ENCODE measurements at places on chromosomes 11 and 22. TPM values are rescaled to one million over a fixed set of nuclear protein-coding genes. Genes with fewer than 3 reads are reported as not detected.

The RAB36 gene
- 6.5 TPM for polyA plus RNA-seq

The CARNS1 gene
- polyA plus RNA-seq = 5.0 TPM

The UPK3A gene
- not detected for polyA plus RNA-seq

The OR52H1 gene
- not detected for polyA plus RNA-seq

The ART1 gene
- 0.24 TPM for polyA plus RNA-seq

DNA sequence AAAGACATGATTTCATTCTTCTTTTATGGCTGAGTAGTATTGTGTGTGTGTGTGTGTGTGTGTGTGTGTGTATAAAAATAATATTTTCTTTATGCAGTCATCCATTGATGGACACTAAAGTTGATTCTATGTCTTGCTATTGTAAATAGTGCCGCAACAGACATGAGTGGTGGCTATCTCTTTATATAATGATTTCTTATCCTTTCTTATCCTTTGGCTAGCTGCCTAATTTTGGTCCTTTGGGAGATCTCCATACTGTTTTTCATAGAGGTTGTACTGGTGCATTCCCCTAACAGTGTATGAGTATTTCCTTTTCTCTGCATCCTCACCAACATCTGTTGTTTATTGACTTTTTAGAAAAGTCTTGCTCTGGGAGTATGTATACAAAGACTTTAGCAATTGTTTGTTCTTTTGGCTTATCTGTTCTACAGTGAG lies 107.0 kb downstream of the STIM1 start:
- DNase-seq = no peak

DNA sequence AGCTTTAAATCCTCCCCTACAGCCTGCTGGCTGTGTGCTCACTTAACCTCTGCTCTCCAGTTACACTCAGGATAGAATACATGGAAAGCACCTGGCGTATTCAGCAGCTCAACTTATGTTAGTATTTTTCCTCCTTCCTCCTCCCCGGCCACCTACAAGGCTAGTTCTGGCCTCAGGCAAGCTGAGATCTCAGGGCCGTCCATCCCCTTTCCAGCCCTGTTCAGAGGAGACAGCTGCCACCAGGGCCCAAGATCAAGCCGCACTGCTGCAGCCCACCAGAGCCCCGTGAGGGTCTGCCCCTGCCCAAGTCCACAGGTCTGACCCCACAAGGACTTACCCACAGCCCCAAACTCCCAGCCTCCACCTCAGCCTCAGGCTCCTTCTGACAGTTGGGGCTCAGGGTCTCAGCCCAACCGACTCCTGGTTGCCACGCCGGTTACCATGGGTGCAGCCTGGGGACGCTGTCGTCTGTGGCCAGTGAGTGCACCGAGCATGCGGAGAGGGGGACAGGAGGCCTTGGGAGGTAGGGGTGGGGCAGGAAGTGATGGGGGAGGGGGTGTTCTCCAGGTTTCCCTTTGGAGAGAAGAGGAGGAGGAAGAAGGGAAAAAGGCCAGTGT lies at the start of gene C11orf16:
C11orf16 (minus strand) TSS at position 384 of the 617 bp plus-strand sequence. CDS start 639 bp downstream, outside the sequence.
- DNase-seq = no peak

DNA sequence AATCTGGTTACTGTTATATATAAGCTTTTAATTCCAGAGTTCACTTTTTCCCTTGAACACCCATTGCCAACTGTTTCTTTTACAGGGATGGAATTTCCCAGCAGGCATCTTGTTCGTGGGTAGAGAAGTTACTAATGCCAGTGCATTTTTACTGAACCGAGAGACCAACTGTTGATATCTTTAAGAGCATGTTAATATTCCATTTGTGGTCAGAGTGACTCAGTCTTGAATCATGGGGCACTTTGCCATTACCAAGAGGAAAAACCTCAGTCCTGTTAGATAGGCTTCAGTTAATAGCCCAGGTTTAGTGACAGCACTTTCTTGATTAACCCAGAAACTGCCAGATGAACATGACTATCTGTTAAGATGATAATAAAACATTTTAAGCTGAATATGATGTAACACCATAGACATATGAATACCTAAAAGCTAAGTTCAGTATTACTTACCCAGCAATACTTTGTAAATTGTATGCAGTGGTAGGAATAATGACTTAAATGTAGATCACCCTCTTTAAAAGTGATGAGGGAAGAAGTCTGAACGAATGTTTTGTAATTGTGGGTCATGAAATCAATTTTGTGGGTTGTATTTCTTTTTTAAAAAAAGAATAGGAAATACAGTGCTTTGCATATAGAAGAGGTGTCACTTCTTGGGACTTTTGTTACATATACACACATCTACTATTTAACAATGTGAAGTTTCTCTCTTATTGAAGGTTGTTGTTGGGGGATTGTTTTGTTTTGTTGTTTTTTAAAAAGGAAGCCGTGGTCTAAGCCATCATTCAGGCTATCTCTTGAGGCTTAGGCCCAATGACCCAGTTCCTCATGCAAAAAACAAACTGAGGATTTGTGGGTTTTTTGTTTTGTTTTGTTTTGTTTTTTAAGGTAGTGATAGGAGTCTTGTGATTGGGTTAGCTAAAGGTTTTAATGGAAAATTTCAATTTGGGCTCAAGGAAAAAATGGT lies 79.2 kb upstream of the GRIK4 start:
- no peak for DNase-seq

GRCh38 chr11:105670811-105671210 lies 60.9 kb downstream of the GRIA4 start:
- DNase-seq = no peak

- peak; percentile 63 for DNase-seq
Measured at GRCh38 chr11:63738720-63739360, 29.7 kb downstream of the ZFTA start.

DNA sequence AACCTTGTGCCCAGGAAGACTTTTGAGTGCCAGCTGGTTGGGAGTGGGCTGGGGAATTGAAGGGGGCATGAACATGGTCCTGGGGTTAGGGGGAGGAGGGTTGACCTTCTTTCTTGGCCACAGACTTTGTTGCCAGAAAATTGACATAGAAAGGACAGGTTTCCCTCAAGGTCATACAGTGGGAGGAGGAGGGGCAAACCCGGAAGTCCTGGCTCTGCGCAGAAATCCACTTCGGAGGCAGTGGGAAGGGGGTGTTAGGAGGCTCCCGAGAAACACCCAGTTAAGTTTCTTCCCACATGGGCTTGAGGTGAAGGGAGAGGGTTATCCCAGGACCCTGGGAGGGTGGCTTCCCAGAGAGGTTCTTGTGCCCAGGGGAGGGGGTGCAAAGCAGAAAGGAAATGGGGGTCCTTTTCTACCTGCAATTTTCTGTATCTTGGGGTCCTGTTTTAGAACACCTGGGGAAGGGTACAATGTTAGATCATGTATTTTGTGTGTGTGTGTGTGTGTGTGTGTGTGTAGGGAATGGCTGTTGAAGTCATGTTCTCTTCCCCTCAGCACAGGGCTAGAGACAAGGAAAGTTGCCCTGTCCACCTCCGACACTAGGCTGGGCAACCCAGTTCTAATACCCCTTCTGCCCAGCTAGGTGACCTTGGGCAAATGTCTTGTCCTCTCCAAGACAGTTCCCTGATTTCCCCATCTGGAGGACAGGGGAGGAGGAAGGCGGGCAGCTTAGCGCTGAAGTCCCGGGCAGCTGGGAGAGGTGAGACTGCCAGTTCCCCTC lies 1.1 kb downstream of the PVALB start:
- no peak for DNase-seq

DNA sequence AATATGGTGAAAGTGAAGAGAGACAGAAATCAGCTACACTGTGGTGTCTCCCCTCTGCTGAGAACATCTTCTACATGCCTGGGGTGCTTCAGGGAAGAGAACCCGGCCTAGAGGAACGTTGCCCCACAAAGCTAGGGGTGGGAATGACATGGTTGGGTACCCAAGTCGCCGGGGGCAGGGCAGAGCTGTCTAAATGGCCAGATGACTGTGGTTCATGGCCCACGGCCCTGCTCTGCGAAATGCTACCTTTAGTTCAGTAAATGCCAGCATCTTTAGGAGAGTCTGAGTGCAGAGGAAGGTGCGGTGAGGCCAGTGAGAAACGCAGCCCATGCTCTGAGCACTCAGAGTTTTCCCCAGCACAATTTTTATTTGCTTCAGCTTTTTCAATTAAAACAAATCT lies 12.8 kb downstream of the BRD1 start:
- no peak for DNase-seq

GRCh38 chr22:43392385-43392989 lies 19.3 kb upstream of the MPPED1 start:
- DNase-seq = no peak

DNA sequence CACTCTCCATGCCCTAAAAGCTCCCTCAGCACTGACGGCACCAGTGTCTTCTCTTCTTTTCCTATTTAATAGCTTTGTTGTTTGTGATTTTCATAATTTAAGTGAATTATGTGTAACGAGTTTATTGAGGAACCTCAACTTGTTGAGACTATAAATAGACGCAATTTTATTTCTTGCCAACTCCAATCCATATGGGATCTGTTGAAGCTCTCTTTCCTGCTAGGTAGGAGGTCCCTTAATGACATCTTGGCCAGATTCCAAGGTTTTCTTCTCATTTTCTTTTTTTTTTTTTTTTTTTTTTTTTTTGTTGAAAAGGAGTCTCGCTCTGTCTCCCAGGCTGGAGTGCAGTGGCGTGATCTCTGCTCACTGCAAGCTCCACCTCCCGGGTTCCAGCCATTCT lies 14.2 kb downstream of the RTL6 start:
- DNase-seq = no peak

DNA sequence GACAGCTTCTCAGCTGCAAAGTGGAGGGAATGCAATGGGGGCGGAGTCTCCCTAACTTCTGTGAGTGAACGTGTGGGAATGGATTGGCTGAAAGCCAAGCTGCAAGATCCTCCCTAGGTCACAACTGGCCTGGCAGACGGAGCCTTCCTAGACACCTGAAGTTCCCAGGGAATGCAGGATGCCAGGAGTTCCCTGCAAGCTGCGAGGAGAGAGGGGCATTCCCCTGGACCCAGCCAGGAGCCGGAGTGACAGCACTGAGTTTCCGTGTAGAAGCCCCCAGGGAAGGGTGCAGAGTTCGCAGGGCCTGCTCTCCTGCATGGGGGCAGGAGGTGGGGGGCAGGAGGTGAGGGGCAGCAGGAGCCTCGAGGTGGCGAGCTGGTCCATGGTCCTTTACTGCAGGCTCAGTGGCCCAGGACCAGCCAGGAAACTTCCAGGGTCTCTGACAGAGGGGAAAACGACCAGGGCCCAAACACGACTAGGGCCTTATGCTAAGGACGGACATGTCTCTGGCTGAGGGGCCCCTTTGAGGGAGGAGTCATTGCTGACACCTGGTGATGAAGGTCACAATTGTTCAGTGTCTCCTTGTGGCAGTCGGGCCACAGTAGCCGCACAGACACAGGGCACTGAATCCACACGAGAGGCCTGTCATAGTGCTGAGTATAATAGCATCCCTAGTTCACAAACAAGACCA lies 141.4 kb downstream of the FBXO7 start:
- DNase-seq = no peak

DNA sequence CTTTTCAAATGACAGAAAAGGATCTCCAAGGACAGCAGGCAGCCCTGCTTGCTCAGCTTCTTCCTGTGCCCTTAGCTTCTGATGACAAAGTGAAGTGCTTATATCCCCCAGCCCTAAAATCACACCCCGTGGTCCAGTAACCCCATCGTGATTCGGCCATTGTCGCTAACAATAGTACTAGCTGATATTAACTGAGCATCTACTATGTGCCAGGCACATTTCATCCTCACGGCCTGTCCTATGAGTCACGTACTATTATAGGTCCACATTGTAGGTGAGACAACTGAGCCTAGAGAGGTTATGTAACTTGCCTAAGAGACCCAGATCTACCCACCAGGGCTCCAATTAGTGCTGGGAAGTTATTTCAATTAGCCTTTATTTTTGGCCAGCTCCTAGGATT lies 6.1 kb downstream of the SCN4B start:
- DNase-seq = no peak

DNA sequence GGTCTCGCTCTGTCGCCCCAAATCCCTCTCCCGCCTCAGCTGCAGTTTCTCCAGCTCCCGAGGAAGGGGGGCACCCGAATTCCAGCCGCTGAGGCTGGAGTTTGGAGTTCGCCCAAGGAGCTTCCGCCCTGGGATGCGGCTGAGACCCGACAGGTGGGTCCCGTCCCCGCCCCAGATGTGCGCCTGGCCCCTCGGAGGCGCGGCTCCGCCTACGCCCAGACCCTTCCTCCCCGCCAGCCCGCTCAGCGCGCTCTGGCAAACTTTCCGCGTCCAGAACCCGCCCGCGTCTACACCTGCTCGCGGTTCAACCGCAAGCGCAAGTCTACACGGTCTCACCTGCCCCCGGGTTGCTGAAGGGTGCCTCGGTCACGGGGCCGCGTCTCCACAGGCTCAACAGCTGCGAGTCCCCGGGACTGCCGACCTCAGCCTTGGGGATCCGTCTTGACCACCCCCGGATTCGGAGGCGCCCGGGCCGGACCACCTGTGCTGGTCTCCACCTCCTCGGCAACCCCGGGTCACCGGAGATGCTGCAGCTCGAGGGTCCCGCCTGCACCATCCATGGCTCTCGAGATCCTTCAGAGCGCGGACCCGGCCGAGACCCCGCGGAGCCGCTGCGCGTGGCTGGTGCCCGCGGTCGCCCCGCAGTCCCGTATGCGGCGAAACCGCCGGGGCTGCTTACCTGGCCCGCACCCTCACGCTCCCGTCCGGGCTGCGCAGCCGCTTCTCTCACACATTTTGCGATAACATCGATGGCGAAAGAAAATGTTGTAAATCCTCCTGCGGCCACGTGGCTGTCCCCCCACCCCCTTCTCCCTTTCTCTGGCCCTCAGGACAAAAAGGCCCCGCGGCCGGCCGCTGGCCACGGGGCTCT lies 63.6 kb downstream of the NFAM1 start:
- no peak for DNase-seq
